ENCODE measurements at places on chromosomes 4 and X.

DNA sequence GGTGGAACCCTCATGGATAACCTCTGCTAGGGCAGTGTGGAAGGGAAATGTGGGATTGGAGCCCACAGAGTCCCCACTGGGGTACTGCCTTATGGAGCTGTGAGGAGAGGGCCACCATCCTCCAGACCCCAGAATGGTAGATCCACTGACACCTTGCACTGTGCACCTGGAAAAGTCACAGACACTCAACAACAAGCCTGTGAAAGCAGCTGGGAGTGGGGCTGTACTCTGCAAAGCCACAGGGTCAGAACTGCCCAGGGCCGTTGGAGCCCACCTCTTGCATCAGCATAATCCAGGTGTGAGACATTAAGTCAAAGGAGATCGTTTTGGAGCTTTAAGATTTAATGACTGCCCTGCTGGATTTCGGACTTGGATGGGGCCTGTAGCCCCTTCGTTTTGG lies 11.6 kb downstream of the ARMCX5 start:
- no peak for DNase-seq

DNA sequence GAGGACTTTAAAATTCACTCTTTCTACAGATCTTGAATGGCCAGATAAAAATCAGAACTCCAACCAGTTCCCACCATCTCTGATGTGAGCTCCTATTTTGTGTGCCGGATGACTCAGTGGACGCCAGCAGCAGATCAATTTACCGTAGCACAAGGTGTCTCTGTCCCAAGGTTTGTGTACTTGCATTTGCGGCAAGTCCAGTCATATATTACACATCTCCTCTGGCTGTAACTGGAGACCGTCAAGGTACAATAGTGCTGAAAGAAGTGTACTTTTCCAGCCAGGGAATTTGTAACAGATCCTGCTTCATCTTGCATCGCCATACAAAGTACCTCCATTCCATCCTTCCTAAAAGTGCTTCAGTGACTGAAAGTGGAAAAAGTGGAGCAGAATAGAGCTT lies 108.2 kb upstream of the SORBS2 start:
- DNase-seq, result no peak

DNA sequence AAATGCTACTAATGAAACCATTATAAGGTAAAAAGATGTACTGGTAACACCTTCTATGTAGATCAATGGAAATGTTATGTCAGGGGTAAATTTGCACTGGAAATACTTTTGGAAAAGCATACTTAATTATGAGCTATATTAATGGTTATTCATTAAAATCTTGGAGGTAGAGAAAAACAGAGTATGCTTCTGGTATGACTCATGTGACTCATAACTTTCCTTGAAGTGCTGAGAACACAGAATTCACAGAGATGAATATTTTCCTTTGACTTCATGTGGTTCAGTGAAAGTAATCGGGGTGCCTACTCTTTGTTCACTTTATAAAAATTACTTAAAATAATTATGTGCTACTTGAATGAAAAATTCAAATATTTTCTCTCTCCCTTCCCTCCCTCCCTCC lies 254.2 kb downstream of the KCTD8 start:
- DNase-seq, result no peak

GRCh38 chr4:7938609-7939376 lies 868 bp downstream of the AFAP1 start:
- peak; percentile 16 for DNase-seq

DNA sequence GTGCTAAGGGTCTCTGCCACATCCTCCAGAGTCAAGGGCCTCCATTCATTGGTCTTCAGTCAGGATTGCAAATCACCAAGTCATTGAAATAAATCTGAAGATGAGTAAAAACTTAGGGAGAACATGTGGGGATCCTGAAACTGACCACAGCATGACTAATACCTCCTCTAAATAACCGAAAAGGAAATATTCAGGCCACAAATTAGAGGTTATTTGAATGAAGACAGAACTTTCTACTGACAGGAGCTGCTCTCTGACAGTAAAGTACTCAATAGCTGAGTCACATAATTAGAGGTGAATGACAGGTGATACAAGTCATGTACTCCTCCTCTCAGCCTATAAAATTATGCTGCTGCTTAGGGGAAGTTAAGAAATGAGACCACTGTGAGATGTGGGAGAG lies 240.2 kb upstream of the F9 start:
- DNase-seq, result no peak

DNA sequence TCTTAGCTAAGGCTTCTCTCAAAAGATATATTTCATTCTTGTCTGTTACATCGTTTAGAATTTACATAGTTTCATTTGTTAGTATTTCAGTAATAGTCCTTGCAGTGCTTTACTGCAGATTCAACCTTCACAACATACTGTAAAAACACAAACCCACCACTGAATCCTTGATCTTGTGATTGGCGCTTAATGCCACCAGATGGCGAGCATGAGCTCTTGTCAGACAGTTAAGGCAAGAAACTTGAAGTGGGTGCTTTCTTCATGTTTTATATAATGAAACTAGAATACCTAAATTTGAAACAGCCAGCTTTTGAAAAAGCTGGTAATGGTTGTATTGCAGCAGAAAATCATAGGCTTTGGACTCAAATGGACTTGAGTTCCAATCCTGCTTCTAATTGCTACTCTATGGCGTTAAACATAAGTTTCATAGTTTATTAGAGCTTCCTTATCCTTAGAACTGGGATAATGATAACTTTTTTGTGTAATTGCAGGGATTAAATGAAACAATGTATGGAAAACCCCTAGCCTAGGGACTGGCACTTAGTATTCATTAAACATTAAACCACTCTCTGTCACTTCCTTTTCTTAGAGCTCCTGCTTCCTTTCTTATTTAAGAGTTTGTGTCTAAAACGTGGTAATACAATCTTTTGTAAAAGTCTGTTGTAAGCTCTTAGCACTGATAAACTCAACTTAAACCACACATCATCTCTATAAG lies 95.1 kb downstream of the USP9X start:
- DNase-seq, result peak; percentile 66

- no peak for DNase-seq
Observed at GRCh38 chr4:74433043-74433442, 11.9 kb upstream of the AREG start.

DNA sequence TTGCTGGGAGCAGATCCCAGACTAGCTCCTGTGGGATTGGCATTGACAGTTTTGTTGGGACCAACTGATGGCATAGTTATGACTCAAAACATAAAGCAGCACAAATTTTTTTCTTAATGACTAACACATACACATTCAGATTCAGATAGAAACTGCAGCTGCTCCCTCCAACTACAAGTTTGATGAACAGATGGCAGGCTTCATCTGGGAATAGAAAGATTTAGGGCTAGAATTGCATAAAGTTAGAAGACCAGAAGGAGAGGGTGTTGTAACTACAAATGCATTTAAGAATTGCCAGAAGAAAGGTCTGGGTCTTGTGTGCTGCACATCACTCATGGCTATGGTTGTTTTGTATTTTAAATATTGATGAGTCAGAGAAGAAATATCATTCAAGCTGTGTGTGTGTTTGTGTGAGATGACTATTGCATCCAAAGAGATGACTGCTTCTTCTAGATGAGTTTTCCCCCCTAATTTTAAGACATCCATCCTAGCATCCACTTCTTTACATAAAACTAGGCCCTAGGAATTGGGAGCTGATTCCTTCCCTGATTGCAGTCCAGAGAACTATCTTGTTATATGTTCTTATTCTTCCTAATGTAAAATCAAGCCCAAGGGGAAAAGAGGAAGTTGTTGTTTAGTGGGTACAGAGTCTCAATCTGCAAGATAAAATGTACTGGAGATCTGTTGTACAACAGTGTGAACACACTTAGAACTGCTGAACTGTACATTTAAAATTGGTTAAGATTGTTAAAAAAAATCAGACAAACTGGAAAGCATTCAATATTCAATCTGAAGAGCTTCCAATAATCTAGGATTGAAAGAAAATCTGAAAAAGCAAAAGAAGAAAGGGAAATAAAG lies 175.1 kb downstream of the PARM1 start:
- DNase-seq, result no peak

GRCh38 chrX:12971282-12972003 lies 3.5 kb upstream of the TMSB4X start:
- DNase-seq, result no peak

DNA sequence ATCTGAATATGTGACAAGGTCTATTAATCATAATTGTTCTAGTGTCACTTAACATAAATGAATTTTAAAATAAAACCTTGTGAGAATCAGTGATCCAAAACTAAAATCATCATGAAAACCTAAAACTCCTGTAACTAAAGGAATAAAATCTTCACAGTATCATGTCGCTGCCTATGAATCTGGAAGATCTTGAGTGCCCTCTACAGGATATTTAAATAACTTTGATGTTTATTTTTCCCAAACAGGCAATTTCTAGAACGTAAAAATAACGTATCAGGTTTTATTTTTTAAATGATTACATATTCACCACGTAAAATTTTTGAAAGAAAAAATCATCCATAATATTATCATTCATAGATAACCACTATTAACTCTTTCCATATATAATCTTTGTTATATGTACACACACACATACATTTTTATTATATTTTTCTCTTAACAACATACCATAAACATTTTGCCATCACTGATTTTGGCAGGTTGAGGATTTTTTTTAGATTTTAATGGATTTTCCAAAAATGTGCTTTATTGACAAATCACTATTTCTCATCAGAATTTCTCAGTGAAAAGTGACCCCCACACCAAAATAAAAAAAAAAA lies 79.6 kb downstream of the COMMD8 start:
- DNase-seq, result peak; percentile 7

All from CD4-positive, CD25-positive, alpha-beta regulatory T cell (primary cell).